CMK (cell line): ENCODE measurements at places on chromosomes 2 and 18.

DNA sequence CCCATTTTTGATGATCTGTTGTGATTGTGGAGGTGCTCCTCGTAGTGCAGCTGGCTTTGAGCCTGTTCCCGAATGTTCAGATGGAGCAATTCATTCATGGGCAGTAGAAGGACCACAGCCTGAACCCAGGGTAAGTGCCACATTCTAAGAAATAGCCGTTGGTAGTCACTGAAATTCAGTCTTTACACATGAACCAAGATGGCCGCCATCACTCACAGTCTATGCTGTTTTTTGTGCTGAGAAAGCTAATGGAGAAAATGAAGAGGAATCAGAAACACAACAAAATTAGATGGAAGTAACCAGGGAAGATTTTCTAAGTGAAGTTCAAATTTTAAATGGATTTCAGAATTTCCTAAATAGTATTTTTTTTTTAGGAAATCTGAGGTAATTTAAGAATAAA lies 25.5 kb downstream of the DSG1 start:
- DNase-seq, result no peak

- no peak for DNase-seq
These were observed 2.4 kb downstream of the REG1B start for GRCh38 chr2:79085382-79085781.

GRCh38 chr2:202064171-202064880 lies 8.7 kb upstream of the KIAA2012 start:
- no peak for DNase-seq

- no peak for DNase-seq
These were observed 20.5 kb downstream of the APLF start for GRCh38 chr2:68487773-68488355.

GRCh38 chr18:63312019-63312409 lies 7.6 kb downstream of the BCL2 start:
- no peak for DNase-seq

GRCh38 chr2:27219091-27219490 lies 1.9 kb downstream of the CAD start:
- no peak for DNase-seq

GRCh38 chr2:62996534-62997186 lies 54.0 kb upstream of the OTX1 start:
- peak; percentile 29 for DNase-seq
